ENCODE measurements at places on chromosomes 2 and 18.

DNA sequence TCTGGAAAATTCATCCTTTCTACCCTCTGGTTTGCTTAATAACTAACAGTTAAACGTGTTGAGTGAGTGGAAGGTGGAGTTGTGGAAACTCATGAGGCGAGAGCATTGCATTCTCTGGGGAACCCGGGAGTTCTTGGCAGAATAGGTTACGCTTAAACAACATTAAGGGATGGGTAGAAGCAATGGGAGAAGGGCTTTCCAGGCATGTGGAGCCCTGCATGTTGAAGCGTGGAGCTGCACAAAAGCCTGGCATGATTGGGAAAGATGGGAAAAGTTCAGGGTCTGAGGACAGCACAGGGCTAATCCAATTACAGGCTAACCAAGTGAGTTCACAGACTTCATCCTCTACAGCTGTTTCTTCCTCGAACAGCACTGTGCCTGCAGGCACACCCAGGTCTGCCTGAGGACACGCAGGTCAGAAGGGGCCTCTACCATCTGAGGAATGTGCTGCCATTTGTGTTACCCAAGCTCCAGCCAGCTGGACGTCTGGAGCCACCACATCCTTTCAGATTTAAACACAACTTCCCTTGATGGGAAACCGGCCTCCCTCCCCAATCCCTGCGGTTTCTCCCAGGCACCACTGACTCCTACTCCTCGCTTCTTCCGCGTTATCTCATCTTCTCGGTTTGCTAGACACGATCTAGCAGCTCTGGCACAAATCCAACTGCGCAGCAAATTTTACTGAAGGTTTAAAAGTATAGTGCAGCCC lies 164.2 kb downstream of the ANTXR1 start:
- no peak for DNase-seq

- DNase-seq = no peak
Measured at GRCh38 chr2:203951366-203951902, 14.9 kb downstream of the ICOS start.

DNA sequence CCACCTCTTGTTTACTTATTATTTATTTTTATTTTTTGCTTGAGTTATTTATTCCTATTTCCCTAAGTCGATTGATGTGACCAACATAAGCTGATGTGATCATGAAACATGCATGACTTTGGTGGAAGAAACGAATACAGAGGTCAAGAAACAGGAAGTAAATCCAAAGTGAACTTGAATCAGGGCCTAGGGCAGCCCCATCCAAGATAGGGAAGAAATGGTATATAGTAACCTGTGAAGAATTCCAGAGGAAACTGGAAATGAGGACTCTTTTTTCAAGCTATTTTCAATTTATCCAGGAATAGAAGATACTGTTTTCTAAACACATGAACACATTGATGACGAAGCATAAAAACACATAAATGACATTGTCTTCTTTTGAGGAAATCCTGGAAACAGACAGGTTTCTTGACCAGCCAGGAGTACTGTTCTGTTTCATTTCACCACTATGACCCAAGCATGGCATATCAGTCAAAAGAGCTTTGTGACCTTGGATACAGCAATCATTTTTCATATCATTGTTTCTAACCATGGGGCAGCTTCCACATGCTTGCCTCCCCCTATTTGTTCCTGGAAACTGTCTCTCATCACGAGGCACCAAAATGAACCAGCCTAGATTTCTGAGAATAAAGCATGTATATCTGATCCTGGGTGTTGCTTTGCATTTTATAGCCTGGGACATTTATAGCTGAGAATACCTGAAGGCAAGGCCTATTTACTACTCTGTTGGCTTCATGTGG lies 9.1 kb upstream of the LCLAT1 start:
- no peak for DNase-seq

- DNase-seq = no peak
Measured at GRCh38 chr2:98118852-98119251, 31.9 kb downstream of the VWA3B start.

GRCh38 chr2:53740170-53740569 lies 27.4 kb upstream of the CHAC2 start:
- peak; percentile 90 for DNase-seq

DNA sequence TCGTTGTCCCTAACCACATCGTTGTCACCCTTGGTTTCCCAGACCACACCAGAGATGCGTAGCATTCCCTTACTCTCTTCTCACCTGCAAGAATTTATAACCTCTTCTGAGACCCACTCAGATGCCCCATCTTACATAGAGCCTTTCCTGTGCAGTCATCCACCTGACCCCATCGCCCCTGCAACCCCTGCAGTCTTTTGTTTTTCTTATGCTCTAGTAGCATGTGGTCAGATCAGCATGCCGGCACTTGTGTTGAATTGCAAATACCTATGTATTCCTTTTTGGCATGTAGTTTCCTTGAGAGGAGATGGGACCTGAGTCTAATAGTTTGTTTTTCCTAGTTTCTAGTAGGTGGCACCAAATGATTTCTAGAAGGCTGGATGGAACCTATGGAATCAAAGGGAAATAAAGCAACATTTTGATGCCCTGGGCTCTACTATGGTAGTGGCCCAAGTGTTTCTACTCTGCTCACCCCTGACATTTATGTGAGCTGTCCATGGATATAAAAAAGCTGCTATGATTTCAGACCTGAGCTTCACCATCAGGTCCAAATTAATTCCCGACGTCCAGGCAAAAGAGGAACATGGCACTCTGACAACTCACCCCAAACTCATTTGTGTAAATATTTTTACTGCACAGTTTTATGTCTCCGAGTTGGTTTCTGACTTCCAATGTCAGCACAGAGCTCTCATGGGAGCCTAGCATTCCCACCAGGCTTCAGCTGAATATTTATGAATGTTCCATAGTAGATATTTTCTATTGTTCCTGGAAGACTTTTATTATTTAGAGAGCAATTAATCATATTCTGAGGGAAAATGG lies 143.6 kb downstream of the RNF144A start:
- no peak for DNase-seq

DNA sequence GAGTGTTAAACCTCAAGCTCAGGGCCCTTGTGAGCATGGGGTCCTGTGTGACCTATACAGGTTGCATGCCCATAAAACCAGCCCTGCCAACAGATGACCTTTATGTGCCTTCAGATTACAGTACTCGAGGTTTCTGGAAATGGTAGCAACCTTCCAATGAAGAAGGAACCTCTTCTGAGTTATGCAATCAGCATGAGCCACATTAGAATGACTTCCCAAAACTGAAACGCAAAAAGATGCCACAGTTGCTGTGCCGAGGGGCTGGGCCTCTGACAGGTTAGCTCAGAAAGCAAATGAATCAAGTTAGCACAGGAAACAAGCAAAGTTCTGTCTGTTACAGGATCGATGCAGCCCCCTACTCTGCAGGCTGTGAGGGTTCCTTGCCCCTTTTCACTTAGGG lies 37.7 kb downstream of the TGFA start:
- no peak for DNase-seq

- DNase-seq = no peak
Measured at GRCh38 chr2:26561918-26562810, 79.0 kb downstream of the CIB4 start.

DNA sequence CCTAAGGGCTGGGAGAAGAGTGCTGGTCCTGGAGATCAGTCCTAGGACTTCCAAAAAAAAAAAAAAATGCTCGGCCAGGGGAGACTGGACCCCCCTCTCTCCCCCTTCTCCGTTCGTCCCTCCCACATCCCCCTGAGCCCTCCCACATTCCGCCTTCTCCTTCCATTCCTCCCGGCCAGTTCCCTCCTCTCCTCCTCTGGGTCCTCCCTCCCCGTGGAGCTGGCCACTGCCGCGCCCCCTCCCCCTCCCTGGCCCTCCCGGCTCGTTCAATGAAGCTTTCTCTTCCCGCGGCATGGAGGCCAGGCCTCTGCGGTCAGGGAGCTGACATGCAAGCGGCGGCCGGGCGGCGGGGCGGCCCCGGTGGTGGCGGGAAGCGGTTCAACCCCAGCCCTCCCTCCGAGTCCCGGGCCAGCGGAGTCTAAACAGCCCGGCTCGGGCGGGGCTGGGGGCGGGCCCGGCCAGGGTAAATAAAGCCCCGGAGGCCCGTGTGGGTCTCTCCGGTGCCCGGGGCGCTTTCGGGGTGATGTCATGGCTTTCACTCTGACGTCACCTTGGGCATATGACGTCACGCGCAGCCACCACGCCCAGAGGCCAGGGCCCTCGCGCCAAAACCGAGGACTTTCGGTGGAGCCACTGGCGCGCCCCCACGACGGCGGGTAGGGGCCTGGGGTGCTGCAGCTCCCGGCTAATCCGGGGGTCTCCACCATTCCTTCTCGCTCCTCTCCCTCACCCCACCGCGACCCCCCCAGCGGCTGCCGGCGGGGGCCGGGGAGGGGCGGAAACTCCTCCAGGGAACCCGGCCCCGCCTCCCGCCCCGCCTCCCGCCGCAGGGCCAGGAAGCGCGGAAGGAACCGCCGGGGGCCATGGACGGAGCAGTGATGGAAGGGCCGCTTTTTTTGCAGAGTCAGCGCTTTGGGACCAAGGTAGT lies at the start of the genes DOK1 and LOXL3:
TSS of gene DOK1 (plus strand) at position 829 of the 928 bp plus-strand sequence. CDS start at position 864, 35 bp downstream.
TSS of gene LOXL3 (minus strand) at position 51 of the 928 bp plus-strand sequence. CDS start 1,308 bp downstream, outside the sequence.
- no peak for DNase-seq

DNA sequence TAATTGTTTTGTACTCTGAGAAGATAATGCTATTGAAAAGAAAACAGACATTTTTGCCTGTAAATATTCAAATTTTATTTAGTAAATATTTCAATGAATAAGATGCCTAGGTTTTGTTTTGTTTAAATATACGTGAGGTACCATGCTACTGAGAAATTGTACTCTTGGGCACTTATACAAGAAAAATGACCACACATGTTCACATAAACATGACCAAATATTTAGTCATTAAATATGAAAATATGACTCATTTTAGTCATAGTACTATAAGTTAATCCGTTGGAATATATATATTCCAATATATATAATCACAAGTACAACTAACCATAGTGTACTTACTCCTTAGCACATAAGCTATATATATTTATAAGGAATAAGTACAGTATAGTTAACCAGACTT lies 56.7 kb upstream of the ZNF804A start:
- no peak for DNase-seq
